Astrocyte (in vitro differentiated cells and primary cell): ENCODE measurements at places on chromosomes 2 and 18. TPM values are rescaled to one million over a fixed set of nuclear protein-coding genes. Genes with fewer than 3 reads are reported as not detected.
A peak's percentile ranks its signal among the peaks of the same experiment; 100 is the strongest.

The SLC8A1 gene
- 33.5 and 34.8 TPM in 2 replicates for total RNA-seq

The NXPH2 gene
- 0.38 and 1.0 TPM in 2 replicates for total RNA-seq

The CHRNA1 gene
- 3.7 and 5.9 TPM in 2 replicates for total RNA-seq

The CCDC121 gene
- total RNA-seq, result 1.2 and 1.6 TPM in 2 replicates

The AQP12A gene
- not detected in 2 replicates for total RNA-seq

The TDRD15 gene
- not detected in 2 replicates for total RNA-seq

The FBXO36 gene
- 1.9 and 2.8 TPM in 2 replicates for total RNA-seq

The ABCB11 gene
- 0.02 TPM in 1 of 2 replicates, not detected in the other for total RNA-seq

The TUBB8B gene
- total RNA-seq, result not detected in 2 replicates

GRCh38 chr18:2326999-2327398, 244.3 kb downstream of the METTL4 start:
- peak; percentile 20 for DNase-seq
- H3K27me3 ChIP-seq, result no peaks in the 10 kb centered on the region
- no peaks in the 10 kb centered on the region for H3K4me1 ChIP-seq
- H3K27ac ChIP-seq, result no peak overlapping the region
- H3K36me3 ChIP-seq, result no peaks in the 10 kb centered on the region

- peak overlapping the region; percentile 94 for H3K4me3 ChIP-seq
- DNase-seq, result peak; percentile 47
- peak overlapping the region; percentile 83 for H3K27ac ChIP-seq
- H3K27me3 ChIP-seq, result no peaks in the 10 kb centered on the region
These were observed 2.3 kb upstream of the VSNL1 start for GRCh38 chr2:17538022-17538843.

DNA sequence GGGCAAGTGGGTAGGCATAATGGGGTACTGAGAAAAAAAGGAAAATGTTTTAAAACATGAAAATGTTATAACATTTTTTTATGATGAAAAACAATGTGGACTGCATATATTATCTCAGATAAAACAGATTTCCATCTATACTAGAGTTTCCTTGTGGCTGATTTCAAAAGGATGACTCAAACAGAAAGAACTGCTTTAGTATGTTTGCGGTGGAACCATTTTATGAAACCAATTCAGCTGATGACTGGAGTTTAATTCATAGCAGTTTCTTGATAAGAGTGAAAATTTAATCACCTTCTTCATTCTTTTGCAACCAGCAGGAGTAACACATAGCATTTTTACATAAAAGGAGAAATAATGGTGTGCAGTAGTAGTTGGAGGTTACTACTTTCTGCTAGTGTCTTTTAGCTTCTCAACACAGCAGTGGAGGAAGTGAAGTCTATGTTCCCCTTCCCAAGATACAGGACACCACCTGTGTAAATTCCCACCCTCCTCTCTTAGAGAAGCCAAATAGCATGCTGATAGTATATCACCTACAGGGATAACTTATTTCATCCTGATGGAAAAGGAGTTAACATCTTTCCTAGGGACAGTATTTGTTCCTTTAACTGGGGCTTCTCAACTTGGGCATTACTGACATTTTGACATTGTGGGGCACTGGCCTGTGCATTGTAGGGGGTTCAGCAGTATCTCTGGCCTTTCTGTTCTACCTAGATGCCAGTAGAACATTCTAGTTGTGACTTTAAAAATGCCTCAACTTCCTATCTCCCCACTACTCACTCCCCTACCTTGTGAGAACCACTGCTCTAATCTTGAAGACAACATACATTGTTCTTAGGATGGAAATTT, 29.9 kb downstream of the PELI1 start:
- DNase-seq, result peak; percentile 92
- H3K27me3 ChIP-seq, result no peaks in the 10 kb centered on the region
- H3K27ac ChIP-seq, result peak overlapping the region; percentile 47
- H3K4me1 ChIP-seq, result peaks cover 16% of the 10 kb centered on the region
- H3K4me3 ChIP-seq, result no peak overlapping the region

- H3K27me3 ChIP-seq, result no peaks in the 10 kb centered on the region
- H3K36me3 ChIP-seq, result no peaks in the 10 kb centered on the region
- H3K27ac ChIP-seq, result no peak overlapping the region
- peaks cover 4% of the 10 kb centered on the region for H3K4me1 ChIP-seq
- H3K4me3 ChIP-seq, result no peak overlapping the region
These were observed 394.2 kb downstream of the CLIP4 start for GRCh38 chr2:29509397-29509796.

DNA sequence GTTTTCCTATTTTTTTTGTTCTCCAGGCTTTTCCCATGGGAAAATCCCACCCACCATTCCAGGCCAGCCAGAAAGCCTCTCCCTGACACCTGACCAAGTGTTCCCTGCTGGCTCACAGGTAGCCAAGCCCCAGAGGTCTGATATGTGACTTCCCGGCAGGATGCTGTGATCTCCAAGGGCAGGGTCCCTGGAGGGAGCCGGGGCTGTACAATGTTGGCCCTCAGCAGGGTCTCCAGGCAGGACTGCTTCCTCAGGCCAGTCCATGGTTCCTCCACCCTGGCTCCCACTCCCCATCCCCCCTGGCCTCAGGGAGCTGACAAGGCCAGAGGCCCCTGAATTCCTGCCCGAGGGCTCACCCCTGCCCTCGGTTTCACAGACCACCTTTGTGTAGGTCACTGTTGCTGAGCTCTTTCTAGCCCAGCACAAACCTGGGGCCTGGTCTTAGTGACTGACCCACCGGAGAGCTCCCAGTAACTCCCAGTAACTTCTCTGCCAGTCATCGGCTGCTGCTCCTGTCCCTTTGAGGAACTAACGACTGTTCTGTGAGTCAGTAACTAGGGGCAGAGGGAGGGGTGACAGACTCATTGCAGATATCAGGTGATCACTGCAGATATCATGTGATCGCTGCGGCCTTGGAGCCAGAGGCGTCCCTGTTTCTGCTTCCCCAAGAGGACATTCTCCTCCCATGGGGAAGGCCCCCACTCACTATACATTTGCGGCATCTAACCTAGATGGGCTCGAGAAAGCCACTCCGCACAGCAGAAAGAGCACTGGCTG, 38.7 kb downstream of the SDC1 start:
- H3K27me3 ChIP-seq, result no peaks in the 10 kb centered on the region
- DNase-seq, result peak; percentile 47
- no peaks in the 10 kb centered on the region for H3K36me3 ChIP-seq
- no peak overlapping the region for H3K4me3 ChIP-seq
- H3K4me1 ChIP-seq, result peaks cover 53% of the 10 kb centered on the region

DNA sequence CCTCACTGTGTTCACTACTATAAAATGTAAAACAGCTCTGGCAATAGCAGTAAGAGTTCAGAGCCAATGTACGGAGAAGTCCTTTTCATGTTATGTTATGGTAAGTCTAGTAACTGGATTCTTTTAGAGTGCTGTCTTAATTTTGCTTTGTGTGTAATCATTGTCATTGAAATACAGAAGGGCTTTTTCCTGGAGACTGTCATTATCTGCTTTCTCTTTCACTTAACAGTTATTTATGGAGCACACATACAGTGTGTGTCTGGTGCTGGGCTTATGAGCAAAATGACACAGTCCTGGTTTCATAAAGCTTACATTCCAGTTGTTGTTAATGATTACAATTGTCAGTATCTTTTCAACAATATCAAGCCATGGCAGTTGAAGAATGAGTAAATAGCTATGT, 95.5 kb downstream of the CCDC102B start:
- no peak for DNase-seq
- H3K4me3 ChIP-seq, result no peak overlapping the region
- no peaks in the 10 kb centered on the region for H3K36me3 ChIP-seq
- H3K4me1 ChIP-seq, result no peaks in the 10 kb centered on the region

GRCh38 chr2:3876685-3877084, 173.3 kb downstream of the DCDC2C start:
- no peaks in the 10 kb centered on the region for H3K27me3 ChIP-seq
- no peaks in the 10 kb centered on the region for H3K36me3 ChIP-seq
- no peak for DNase-seq
- H3K4me1 ChIP-seq, result no peaks in the 10 kb centered on the region
- no peak overlapping the region for H3K4me3 ChIP-seq

DNA sequence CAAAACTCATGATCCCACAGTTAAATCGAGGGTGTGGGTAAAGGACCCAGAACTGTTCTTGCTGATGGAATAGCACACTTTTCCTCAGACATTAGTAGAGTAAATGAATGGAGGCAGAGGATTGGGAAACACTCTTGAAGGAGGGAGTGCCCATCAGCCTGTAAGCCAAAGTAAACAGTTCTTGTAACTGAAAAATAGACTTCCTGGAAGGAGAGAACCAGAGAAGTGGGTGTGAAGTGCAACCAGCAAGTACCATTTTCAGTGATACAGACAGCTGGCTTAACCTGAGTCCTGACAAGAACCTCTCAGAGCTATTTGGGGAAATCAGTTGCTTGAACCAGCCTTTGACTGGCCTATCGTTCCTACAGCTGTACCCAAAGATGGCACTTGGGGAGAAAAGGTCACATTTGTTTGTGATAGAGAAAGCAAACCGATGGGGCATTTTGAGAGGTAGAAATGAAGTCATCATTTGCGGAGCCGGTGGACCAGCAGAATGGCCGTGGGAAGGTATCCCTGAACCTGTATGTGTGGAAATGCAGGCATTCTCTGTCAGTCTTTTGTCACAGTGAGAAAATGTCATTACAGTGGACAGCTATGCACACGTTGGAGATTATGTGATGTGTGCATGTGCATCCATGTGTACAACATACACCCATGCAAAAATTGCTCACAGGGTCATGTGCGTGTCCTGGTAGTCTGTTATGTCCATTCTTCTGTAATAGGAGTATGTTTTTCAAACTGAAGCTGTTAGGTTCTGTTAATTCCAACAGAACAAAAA, 17.8 kb downstream of the CRIM1 start:
- no peaks in the 10 kb centered on the region for H3K27me3 ChIP-seq
- peak; percentile 84 for DNase-seq

DNA sequence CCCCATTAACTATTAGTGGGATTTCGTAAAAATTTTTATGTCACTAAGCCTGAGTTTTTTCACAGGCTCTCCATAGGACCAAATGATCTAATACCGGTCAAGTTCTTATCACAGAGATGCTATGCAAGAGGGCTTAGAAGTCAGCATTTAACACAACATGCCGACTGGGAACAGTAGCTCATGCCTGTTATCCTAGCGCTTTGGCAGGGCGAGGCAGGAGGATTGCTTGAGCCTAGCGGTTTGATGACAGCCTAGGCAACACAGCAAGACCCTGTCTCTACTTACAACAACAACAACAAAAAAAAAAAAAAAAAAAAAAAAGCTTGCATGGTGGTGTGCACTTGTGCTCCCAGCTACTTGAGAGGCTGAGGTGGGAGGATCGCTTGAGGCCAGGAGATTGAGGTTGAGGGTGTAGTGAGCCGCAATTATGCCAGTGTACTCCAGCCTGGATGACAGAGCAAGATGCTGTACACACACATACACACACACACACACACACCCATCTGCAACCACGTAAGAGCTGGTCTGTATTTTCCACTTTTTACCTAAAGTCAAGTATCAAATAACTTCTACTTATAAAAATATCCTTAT, 67.6 kb upstream of the FAM124B start:
- no peak for DNase-seq
- H3K4me1 ChIP-seq, result no peaks in the 10 kb centered on the region
- no peaks in the 10 kb centered on the region for H3K27me3 ChIP-seq
- H3K36me3 ChIP-seq, result peaks cover 16% of the 10 kb centered on the region
- no peak overlapping the region for H3K4me3 ChIP-seq

DNA sequence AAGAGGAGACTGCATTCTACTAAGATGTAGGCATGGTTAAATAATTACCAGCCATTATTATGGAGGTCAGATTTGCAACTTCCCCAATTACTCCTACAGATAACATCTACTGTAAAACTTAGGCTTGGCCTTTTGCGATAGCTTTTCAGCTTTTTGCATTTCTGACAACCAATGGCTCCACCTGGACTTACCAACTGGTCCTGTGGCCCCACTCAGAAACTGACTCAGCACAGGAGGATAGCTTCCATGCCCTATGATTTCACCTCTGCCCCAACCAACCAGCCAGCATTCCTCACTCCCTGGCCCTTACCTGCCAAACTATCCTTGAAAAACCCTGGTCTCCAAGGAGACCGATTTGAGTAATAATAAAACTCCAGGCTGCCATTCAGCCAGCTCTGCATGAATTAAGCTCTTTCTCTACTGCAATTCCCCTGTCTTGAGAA, 28.2 kb downstream of the TUBB6 start:
- peaks cover 18% of the 10 kb centered on the region for H3K4me1 ChIP-seq
- H3K27ac ChIP-seq, result no peak overlapping the region
- peaks cover 5% of the 10 kb centered on the region for H3K36me3 ChIP-seq
- H3K4me3 ChIP-seq, result no peak overlapping the region
- no peaks in the 10 kb centered on the region for H3K27me3 ChIP-seq
- DNase-seq, result no peak

DNA sequence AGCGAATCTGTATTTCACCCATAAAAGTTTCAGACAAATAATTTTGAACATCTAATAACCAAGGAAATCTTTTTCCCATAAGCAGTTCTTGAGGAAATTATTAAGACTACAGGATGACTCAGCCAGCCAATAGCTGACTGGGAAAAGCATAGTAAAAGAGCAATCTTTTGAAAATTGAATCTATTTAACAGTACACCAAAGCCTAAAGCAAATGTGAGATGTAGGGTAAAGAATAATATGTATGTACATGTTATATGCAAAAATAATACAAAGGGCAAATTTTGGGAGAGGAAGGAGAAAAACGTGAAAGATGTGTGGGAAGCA, 12.6 kb upstream of the KDSR start:
- no peak overlapping the region for H3K27ac ChIP-seq
- H3K4me3 ChIP-seq, result no peak overlapping the region
- DNase-seq, result no peak
- H3K27me3 ChIP-seq, result no peaks in the 10 kb centered on the region
- H3K36me3 ChIP-seq, result peaks cover 8% of the 10 kb centered on the region

DNA sequence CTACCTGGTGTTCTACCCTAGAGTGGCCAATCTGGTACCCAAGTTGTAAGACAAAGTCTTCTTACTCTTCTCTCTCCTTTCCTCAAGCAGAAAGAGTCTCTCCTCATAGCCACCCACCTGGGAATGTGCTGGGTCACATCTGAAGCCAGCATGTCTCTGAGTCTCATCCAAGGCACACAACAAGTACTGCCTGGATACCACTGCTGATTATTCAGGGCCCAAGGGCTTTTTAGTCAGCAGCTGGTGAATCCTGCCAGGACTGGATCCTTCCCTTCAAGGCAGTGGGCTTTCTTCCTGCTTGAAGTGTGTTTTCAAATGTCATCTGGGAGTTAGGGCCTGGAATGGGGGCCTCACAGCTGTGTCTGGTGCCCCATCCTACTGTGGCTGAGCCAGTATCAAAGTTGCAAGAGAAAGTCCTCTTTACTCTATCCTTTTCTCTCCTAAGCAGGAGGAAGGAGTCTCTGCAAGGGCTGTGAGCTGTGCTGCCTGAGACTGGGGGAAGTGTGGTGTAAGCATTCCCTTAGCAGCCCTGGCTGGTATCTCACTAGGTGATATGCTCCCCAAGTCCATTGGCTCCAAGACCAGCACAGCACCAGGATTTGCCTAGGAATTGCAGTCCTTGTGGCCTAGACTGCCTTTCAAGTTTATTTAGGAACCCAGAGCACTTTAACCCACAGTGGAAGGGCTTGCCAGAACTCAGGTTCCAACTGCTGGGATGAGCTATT, 27.2 kb downstream of the OXER1 start:
- no peaks in the 10 kb centered on the region for H3K27me3 ChIP-seq
- H3K36me3 ChIP-seq, result no peaks in the 10 kb centered on the region
- no peak overlapping the region for H3K4me3 ChIP-seq
